ENCODE measurements at places on chromosomes 1 and 21. TPM values are rescaled to one million over a fixed set of nuclear protein-coding genes. Genes with fewer than 3 reads are reported as not detected.

DNA sequence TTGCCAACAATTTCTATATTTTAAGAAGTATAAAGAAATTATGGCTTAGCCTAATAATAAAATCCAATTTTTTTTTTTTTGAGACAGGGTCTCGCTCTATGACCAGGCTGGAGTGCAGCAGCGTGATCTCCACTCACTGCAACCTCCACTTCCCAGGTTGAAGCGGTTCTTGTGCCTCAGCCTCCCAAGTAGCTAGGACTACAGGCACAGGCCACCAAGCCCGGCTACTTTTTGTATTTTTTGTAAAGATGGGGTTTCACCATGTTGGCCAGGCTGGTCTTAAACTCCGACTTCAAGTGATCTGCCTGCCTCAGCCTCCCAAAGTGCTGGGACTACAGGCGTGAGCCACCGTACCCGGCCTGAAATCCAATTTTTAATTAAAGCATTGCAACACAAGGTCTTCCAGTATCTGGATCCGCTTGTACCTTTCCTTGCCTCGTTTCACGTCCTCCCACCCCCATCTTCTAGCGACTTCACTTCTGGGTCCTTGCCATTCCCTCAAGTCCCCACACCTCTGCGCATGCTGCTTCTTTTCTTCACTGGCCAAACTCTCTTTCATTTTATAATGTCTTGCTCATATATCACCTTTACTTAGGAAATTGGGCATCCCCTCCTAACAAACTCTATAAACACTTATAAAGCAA lies 2.3 kb downstream of the FUBP1 start:
- H3K27ac ChIP-seq: peak overlapping the region; percentile 100
- peak overlapping the region; percentile 74 for H3K4me3 ChIP-seq
- H3K36me3 ChIP-seq: peaks cover 7% of the 10 kb centered on the region
- DNase-seq: no peak
- H3K4me1 ChIP-seq: peaks cover 77% of the 10 kb centered on the region

DNA sequence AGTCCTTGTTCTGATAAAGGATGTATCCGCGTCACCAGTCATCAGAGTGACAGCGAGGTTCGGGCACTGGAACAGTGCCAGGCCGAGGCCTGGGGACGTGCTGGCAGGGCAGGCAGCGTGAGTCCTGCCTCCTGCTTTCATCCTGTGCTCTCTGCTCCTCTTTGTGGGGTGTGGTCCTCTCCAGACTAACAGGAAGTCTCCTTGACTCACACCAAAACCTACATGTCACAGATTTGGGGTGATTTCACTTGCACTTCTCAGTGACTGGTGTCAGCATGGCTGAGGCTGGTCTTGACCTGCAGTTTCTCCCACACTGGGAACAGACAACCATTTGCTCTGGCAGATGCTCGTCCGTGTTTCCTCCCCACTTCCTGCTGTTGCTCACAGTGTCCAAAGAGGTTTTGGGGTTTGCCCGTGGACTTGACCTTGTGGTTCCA lies 8.8 kb upstream of the NLRP3 start:
- peak overlapping the region; percentile 65 for H3K27ac ChIP-seq
- peak; percentile 80 for DNase-seq
- no peaks in the 10 kb centered on the region for H3K36me3 ChIP-seq
- H3K4me3 ChIP-seq: peak overlapping the region; percentile 57
- H3K27me3 ChIP-seq: no peaks in the 10 kb centered on the region
- H3K4me1 ChIP-seq: peaks cover 45% of the 10 kb centered on the region

DNA sequence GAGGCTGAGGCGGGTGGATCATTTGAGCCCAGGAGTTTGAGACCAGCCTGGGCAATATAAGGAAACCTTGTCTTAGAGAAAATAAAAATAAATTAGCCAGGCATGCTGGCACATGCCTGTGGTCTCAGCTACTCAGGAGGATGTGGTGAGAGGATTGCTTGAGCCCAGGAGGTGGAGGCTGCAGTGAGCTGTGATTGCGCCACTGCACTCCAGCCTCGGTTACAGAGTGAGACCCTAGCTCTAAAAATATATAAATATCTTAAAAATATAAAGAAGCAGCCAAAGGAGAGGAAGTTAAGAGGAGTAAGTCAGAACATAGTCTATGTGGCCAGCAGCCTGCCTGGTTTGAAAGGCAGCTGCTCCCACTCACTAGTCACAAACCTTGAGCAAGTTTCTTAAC lies 4.5 kb upstream of the IL10RB start:
- peaks cover 16% of the 10 kb centered on the region for H3K36me3 ChIP-seq
- peaks cover 50% of the 10 kb centered on the region for H3K4me1 ChIP-seq
- no peak overlapping the region for H3K4me3 ChIP-seq
- no peak overlapping the region for H3K27ac ChIP-seq
- DNase-seq: no peak

The S100A1 gene
- not detected for total RNA-seq

The ADAMTS1 gene
- total RNA-seq: not detected

GRCh38 chr1:205324781-205325180 lies 3.2 kb upstream of the NUAK2 start:
- no peak overlapping the region for H3K4me3 ChIP-seq
- H3K4me1 ChIP-seq: peaks cover 24% of the 10 kb centered on the region

DNA sequence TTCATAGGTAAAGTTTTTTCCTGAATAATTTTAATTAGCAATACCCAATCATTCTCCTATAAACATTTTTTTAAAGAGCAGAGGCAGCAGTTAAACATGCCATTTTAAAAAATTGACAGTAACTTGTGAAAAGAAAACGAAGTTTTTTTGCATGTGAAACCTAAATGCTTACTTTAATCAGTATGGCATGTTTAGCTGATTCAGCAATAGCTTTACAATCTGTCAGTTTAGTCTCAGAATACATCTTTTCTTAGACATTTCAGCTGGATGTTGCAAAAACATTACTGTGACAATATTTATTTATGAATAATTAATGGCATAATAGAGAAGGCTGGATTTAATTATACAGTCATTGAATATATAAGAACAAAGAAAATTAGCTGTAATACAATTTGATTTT lies 1132.4 kb upstream of the ADGRL2 start:
- H3K27ac ChIP-seq: no peak overlapping the region
- no peak overlapping the region for H3K4me3 ChIP-seq
- DNase-seq: no peak
- no peaks in the 10 kb centered on the region for H3K4me1 ChIP-seq

- peaks cover 18% of the 10 kb centered on the region for H3K4me1 ChIP-seq
- H3K4me3 ChIP-seq: no peak overlapping the region
- no peaks in the 10 kb centered on the region for H3K27me3 ChIP-seq
- DNase-seq: no peak
- H3K27ac ChIP-seq: no peak overlapping the region
Observed at GRCh38 chr1:24899581-24900485, 30.2 kb downstream of the RUNX3 start.

The SMIM1 gene
- total RNA-seq: 3.1 TPM

DNA sequence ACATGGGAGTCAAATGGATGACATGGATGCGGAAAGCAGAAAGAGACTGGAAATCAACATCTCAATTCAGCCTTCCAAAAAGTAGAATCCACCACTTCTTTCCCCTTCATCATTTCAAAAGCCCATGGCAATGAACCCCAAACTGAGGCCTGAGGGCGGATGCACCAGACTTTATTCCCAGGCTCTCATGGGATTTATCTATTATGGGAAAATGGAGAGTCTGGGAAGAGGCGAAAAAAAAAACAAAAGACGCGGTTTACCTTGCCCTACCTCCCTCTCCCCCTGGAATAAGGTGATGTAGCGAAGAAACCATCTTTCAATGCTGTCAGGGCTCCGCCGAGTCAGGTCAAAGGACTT lies 624 bp downstream of the KIFAP3 start:
- H3K36me3 ChIP-seq: no peaks in the 10 kb centered on the region
- no peak for DNase-seq
- peak overlapping the region; percentile 71 for H3K4me3 ChIP-seq
- H3K4me1 ChIP-seq: peaks cover 50% of the 10 kb centered on the region

DNA sequence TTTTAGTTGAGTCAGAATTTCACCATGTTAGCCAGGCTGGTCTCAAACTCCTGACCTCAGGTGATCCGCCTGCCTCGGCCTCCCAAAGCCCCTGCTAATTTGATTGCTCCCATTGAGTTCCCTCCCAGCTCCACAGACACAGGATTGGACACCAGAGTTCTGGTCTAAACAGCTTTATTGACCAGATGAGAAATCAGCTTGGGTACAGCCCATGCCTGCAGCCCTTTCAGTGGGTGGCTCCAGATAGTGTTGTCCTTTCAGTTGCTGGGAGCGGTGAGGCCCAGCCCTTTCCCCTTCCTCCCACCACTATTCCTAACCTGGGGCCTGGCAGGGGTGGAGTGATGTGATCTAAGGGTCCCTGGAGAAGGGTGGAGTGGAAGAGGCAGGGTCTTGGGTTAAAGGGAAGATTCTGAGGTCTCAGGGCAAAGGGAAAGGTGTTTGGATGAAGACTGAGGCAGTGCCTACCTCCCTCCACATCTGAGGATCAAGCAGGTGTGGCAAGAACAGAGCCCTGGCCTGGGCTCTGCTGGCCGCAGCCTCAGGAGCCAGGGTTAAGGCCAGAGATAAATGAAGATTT lies 14.5 kb upstream of the PHLDA3 start:
- peaks cover 25% of the 10 kb centered on the region for H3K4me1 ChIP-seq
- H3K27ac ChIP-seq: no peak overlapping the region
- no peak overlapping the region for H3K4me3 ChIP-seq
- peaks cover 5% of the 10 kb centered on the region for H3K27me3 ChIP-seq

- H3K4me3 ChIP-seq: peak overlapping the region; percentile 73
- peaks cover 45% of the 10 kb centered on the region for H3K4me1 ChIP-seq
- H3K36me3 ChIP-seq: no peaks in the 10 kb centered on the region
- DNase-seq: peak; percentile 91
- no peaks in the 10 kb centered on the region for H3K27me3 ChIP-seq
Observed at GRCh38 chr1:61076728-61077675, 5.4 kb upstream of the NFIA start.

The NBPF4 gene
- 0.35 TPM for total RNA-seq

DNA sequence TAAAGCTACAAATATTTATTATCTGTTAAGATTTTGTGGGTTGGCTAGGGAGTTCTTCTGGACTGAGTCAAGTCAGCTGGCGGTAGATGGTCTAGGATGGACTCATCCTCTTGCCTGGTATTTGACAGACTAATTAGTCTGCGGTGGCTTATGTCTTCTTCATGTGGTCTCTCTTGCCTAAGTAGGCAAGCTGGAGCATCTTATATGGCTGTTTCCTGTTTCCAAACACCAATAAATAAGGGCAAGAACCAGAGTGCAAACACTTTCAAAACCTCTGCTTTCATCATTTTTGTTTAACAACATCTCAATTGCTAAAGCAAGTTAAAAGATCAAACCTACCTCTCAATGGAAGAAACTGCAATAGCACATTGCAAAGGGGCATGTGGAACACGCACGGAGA lies 484.8 kb downstream of the PTPRC start:
- H3K36me3 ChIP-seq: no peaks in the 10 kb centered on the region
- DNase-seq: no peak
- no peaks in the 10 kb centered on the region for H3K27me3 ChIP-seq
- no peak overlapping the region for H3K4me3 ChIP-seq

- H3K4me3 ChIP-seq: peak within 1 kb of the TSS; percentile 23
- peaks cover 32% of the 10 kb centered on the region for H3K4me1 ChIP-seq
- peaks cover 27% of the 10 kb centered on the region for H3K27me3 ChIP-seq
- H3K27ac ChIP-seq: no peak within 1 kb of the TSS
- DNase-seq: peak; percentile 50
Observed at GRCh38 chr1:224615861-224616755, at the start of gene CNIH3. CNIH3 (plus strand) TSS chr1:224616317; CDS start chr1:224617175, 858 bp downstream.

DNA sequence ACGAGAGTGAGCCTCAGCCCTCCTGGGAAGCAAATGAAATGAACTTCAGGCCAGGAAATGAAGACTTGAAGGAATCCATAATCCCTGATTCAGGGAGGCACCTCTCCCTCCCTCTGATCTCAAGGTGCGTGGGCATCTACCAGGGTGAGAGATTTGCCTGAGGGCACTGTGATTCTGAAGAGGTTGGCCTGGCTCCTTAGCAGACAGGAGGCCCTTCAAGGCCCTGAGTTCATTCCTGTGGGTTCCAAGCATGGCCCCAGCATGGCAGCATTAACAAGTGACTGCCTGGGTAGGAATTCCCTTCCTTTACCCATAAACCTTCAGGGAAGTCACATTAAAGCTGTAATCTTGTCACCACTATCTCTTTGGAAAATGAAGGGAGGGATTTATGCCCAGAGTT lies 29.8 kb upstream of the IFNGR2 start:
- no peak overlapping the region for H3K27ac ChIP-seq
- DNase-seq: no peak
- H3K4me3 ChIP-seq: no peak overlapping the region
- H3K27me3 ChIP-seq: no peaks in the 10 kb centered on the region

DNA sequence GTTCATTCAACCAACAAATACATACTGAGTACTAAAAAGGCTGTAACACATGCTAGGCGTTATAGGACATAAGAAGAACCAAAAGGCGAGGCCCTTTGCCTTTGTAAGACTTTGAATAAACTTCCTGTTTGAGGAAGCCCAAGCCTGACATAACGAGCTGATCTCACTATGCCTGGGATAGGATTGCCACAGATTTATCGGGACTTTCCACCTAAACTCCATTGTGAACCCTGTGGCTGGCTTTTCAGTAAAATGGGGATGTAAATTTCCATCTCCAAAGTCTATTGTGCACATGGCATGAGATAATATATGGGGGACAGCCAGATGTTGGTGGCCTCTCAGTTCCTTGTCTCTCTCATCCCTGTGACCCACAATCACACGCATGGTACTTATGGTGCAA lies 41.9 kb downstream of the LMO4 start:
- DNase-seq: no peak
- no peaks in the 10 kb centered on the region for H3K36me3 ChIP-seq
- no peak overlapping the region for H3K4me3 ChIP-seq
- no peak overlapping the region for H3K27ac ChIP-seq
- no peaks in the 10 kb centered on the region for H3K4me1 ChIP-seq

DNA sequence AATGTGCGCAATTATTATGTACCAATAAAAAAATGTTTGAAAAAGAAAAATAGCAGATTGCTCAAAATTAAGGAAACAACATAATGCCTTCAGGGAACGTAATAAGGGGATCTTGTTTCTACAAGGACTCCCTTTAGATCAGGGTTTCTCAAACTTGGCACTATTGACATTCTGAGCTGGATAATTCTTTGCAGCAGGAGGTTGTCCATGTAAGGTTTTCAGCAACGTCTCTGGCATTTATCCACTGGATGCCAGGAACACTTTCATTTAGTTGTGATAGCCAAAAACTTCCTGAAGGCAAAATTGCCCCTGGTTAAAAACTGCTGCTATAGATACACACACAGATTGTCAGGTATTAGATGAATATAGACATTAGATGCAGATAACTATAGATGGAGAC lies 666.7 kb upstream of the ADAMTS5 start:
- H3K4me3 ChIP-seq: no peak overlapping the region
- no peaks in the 10 kb centered on the region for H3K27me3 ChIP-seq

The WNT2B gene
- total RNA-seq: 0.70 TPM
